ENCODE measurements at places on chromosomes 6 and 20.
A peak's percentile ranks its signal among the peaks of the same experiment; 100 is the strongest.

DNA sequence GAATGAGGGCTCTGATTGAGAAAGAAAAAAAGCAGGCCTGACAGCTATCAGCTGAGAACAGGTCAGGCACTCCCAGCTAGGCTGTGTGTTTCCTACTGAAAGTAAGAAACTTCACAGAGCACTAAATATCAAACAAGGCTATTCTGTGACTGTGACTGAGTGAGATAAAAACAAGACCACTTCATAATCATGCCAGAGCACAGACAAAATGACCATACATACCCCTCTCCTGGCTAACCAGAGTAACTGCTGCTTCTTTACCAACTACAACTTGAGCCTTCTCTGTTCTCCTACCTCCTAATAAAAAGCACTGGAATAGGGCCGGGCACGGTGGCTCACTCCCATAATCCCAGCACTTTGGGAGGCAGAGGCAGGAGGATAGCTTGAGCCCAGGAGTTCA lies 6.8 kb upstream of the BTN1A1 start:
- DNase-seq, result no peak

DNA sequence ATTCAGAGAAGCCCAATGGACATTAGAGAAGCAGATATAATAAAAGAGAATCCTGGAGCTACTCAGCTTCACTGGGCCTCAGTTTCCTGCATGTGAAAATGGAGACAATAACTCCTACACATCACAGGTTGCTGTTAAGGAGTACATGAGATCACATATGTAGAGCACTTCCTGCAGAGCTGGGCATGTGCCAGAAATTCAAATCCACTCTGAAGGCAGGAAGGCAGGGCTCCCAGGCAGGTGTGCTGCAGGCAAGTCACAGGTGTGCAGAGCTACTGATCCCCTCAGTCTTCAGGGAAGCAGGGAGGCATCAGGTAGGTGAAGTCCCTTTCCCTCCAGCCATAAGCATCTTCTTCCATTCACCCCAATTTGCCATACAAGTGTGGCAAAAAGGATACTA lies 48.0 kb downstream of the DST start:
- no peak for DNase-seq

- no peak for DNase-seq
Measured at GRCh38 chr20:20293691-20294385, 74.1 kb upstream of the INSM1 start.

DNA sequence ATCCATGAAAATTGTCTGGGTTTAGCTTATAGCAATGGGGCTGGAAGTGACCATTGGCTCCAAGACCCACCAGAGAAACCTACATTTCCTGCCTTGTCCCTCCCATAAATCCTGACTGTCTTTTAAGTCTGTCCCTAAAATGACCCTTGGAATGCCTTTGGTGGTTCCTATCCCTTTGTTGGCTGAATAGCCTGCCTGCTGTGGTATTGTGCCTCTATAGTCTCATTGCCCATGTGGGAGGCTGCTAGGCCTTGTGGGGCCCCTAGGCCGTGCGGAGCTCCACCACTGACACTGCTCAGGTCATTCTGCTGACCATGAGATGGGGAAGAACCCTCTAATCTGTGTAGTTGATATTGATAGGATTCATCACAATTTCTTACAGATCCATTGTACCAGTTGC lies 43.3 kb downstream of the SCP2D1 start:
- DNase-seq, result no peak

GRCh38 chr20:45291526-45291925 lies 15.1 kb upstream of the RBPJL start:
- DNase-seq, result no peak

DNA sequence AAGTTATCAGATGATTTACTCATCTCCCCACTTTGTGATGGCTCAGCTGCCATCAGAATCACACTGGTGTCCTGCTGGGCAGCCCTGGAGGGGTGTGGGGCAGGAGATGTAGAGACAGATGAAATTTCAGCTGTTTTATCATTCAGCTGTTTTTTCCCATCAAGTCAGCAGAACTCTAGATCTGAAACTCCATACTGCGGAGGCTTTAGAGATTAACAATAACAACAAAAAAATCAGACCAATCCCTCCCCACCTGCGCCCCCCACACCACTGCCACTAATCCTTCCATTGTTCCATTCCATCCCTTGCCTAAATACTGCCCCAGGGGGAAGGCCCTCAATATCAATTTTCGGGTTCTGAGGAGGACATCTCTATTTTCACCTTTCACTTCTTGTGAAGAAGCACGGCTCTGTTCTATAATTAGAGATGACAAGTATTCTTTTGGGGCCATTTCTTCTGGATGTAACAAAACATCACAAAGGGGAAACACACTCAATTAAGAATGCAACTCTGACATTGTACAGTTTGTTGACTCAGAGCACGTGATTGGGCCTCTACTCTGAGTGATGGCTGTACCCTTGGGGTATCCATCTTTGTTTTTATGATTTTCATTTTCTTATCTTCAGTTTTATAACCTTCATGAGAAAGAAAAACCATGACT lies 396.3 kb downstream of the ZFAND3 start:
- no peak for DNase-seq

GRCh38 chr6:53119772-53120409 lies 28.8 kb downstream of the GCM1 start:
- DNase-seq, result no peak

GRCh38 chr6:25971187-25971821 lies 8.7 kb downstream of the TRIM38 start:
- peak; percentile 90 for DNase-seq

- no peak for DNase-seq
Measured at GRCh38 chr6:3775386-3775785, 23.9 kb upstream of the PXDC1 start.

- DNase-seq, result no peak
Measured at GRCh38 chr20:51569815-51570738, 27.6 kb upstream of the NFATC2 start.

- DNase-seq, result no peak
Measured at GRCh38 chr20:51801122-51801822, 1.0 kb downstream of the SALL4 start.

DNA sequence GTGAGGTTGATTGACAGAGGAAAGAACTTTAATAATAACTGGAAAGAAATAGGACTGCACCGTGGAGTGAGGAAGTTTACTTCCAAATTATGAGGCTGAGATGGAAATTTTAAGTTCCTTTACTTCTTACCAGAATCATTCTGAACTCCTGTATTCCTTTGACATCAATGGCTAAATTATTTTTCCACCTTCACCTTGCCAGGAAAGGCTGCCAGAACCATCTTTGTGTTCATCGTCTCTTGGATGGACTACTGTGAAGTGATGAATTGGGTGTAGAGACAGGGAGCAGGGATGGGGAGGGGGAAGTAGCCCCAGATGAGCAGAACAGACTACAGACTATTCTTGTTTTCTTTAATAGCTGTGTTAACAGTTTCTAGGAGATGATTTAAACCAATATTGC lies 102.1 kb upstream of the CEP162 start:
- DNase-seq, result no peak

DNA sequence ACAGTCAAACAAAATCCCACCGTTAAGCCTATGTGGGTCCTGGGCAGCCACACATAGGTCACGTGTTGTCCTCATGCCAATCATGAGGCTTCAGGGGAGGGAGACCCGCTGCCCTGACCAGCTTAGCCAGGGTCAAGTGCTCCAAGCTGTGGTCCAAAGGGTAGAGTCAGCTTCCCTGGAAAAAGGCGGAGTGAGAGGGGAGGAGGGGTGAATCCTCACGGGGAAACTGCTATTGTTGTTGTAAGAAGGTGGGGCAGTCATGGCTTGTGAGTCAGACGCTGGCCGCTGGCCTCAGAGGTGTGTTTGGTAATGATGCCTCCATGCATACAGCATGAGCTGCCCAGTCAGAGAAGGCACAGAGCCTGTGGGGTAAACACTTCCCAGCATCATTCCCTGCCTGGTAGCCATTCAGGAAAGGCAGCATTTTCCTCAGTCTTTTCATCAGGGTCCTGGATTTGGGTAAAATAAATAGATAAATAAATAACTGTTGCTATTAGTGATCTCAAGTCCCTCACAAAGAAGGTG lies 8.7 kb downstream of the CST3 start:
- DNase-seq, result peak; percentile 29

GRCh38 chr20:14374196-14374595 lies 36.8 kb upstream of the FLRT3 start:
- no peak for DNase-seq

GRCh38 chr6:13178107-13178506 lies 150.2 kb downstream of the TBC1D7 start:
- DNase-seq, result no peak

DNA sequence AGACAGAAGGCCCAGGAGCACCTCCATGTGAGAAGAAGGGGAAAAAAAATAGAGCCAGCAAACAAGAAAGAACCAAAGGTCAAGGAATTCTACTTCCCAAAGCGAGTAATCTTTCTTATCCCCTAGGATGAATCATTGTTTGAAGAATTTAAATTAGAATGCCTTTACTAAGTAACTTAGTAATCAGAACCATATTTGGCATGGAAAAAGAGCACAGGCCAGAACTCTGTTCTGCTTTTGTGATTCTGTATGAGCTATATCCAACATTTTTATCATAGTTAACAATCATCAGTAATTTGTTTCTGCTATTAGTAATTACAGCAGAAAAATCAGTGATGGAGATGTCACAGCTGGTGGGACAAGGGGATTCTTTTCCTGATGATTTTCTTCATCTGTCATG lies 228.8 kb upstream of the FAM83B start:
- DNase-seq, result peak; percentile 67

GRCh38 chr6:147268254-147268653 lies 64.0 kb downstream of the STXBP5 start:
- no peak for DNase-seq

DNA sequence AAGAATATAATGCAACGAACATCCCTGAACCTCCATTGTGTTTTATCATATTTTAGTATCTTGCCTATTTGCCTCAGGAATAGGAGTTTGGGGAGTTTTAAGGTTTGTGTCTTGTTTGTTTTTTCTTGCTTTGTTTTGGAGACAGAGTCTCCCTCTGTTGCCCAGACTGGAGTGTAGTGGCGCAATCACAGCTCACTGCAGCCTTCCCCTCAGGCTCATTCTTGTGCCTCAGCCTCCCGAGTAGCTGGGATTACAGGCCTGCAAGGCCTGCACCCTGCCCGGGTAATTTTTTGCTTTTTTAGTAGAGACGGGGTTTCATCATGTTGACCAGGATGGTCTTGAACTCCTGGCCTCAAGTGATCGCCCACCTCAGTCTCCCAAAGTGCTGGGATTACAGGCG lies 63.3 kb upstream of the CARMIL1 start:
- no peak for DNase-seq

DNA sequence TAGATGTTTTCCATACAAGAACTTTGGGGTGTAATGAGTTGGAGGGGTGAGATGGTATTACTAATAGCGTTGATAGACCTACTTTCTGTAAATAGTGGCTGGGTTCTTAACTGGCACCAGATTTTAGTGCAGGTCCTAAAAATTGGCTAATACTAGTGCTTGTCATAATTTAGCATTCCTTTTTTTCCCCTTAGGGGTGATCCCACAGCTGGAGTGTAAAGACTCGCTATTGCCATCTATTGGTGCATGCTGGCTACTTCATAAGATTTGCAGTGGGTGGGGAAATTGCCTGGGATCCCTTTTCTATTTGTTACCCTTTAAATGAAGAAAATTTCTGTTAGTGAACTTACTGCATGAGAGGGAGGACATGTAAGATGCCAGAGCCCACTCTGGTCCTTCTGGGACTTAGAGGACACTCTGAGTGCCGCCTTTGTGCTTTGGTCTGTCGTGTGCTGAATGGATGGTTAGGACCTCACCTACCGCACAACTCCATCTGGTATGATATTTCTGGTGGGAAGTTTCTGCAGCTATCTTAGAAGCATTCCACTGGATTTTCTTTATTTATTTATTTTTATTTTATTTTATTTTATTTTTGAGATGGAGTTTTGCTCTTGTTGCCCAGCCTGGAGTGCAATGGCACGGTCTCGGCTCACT lies 195.5 kb downstream of the JARID2 start:
- DNase-seq, result no peak

- no peak for DNase-seq
Measured at GRCh38 chr6:16355699-16356446, 117.5 kb downstream of the GMPR start.

DNA sequence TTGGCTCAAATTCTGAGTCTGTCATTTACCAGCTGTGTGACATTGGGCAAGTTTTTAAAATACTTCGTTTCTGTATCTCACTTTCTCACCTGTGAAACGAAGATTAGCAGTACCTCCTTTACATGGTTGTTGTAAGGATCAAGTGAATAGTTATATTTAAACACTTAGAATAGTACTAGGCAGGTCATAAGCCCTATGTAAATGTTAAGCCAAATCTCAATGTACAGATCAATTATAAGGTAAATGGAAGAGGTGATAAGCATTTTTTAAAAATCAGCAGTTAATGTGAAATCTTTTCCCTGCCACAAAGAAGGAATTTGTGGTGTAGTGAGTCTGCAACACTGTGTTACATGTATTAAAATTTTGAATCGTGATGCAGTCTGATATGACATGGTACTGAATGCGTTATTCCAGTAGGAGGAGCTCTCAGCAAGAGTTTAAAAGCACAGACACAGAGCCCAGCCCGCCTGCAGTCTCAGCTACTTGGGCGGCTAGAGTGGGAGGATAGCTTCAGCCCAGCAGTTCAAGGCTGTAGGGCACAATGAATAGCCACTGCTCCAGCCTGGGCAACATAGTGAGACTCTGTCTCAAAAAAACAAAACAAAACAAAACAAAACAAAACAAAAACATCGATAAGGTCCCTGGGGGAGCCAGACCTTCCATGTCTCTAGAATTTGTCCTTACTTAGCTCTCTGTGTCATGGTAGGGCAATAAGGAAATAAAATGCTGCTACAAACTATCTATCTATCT lies 46.0 kb downstream of the GTF2H5 start:
- no peak for DNase-seq

- DNase-seq, result peak; percentile 21
Measured at GRCh38 chr20:10115021-10115420, 80.2 kb downstream of the ANKEF1 start.

DNA sequence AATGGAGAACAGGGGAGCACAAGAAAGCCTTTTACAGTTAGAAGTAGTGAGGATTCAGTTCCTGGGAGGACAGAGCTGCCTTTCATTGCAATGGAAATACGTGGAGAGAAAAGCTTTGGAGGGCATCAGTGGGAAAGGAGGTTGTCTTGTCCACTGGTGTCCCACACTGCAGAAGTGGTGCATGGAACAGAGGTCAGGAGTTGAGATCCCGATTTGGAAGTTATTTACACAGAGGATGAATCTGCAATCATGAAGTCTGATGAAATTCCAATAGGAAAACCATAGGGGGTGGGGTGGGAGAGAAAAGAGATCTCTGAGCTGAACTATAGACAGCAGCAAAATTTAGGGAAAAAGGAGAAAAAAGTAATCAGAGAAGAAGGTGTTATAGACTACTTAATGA lies 33.6 kb downstream of the ADGRG6 start:
- DNase-seq, result no peak

GRCh38 chr6:139378882-139379341 lies 4.5 kb upstream of the CITED2 start:
- no peak for DNase-seq

GRCh38 chr6:154709621-154710020 lies 23.6 kb upstream of the SCAF8 start:
- no peak for DNase-seq

DNA sequence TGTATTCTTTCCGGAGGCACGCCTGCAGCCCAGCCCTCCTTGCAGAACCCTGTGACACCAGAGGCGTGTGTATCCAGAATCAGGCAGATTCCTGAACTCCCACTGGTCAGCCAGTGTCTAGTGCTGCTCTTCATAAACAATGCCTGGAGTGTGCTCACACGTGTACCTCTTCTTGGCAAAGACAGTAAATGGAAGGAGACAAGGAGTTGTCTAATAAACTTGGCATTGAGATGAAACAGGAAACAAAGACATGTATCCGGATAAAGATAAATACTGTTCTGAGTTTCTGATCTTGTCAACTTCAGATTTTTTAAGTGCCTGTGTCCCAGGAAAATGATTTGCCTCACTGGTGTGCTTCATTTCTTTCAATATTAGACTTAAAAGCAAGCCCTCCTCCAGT lies 1.7 kb downstream of the RPS6KA2 start:
- no peak for DNase-seq

Measured in AG04449 (cell line).